ENCODE measurements at places on chromosomes 7 and 10. TPM values are rescaled to one million over a fixed set of nuclear protein-coding genes. Genes with fewer than 3 reads are reported as not detected.
A peak's percentile ranks its signal among the peaks of the same experiment; 100 is the strongest.

- DNase-seq = no peak
- H3K36me3 ChIP-seq = no peaks in the 10 kb centered on the region
- no peaks in the 10 kb centered on the region for H3K27me3 ChIP-seq
Observed at GRCh38 chr7:66105263-66105748, 9.3 kb upstream of the CRCP start.

Gene ADGRA1
- 0.17 TPM for total RNA-seq

GRCh38 chr10:30374353-30374752, 25.3 kb upstream of the MTPAP start:
- H3K36me3 ChIP-seq = no peaks in the 10 kb centered on the region
- H3K4me3 ChIP-seq = no peak overlapping the region
- peaks cover 2% of the 10 kb centered on the region for H3K4me1 ChIP-seq
- no peaks in the 10 kb centered on the region for H3K27me3 ChIP-seq
- no peak overlapping the region for H3K27ac ChIP-seq
- DNase-seq = peak; percentile 61

Gene RBP4
- 0.31 TPM for total RNA-seq

Gene CTAGE6
- 0.13 TPM for total RNA-seq

- no peak overlapping the region for H3K4me3 ChIP-seq
- no peaks in the 10 kb centered on the region for H3K27me3 ChIP-seq
Observed at GRCh38 chr7:108016841-108017775, 14.1 kb upstream of the LAMB1 start.

Gene UTF1
- 21.7 TPM for total RNA-seq

- no peak overlapping the region for H3K27ac ChIP-seq
- H3K27me3 ChIP-seq = no peaks in the 10 kb centered on the region
- no peak for DNase-seq
- H3K36me3 ChIP-seq = no peaks in the 10 kb centered on the region
- H3K4me1 ChIP-seq = peaks cover 2% of the 10 kb centered on the region
- H3K4me3 ChIP-seq = no peak overlapping the region
Observed at GRCh38 chr10:70379581-70380176, 2.7 kb downstream of the LRRC20 start.

- H3K27ac ChIP-seq = no peak overlapping the region
- peak overlapping the region; percentile 45 for H3K4me3 ChIP-seq
- H3K36me3 ChIP-seq = no peaks in the 10 kb centered on the region
- no peak for DNase-seq
Observed at GRCh38 chr7:116672596-116673456, 830 bp downstream of the MET start.

Gene SUN3
- total RNA-seq = not detected

Gene TMEM213
- not detected for total RNA-seq

DNA sequence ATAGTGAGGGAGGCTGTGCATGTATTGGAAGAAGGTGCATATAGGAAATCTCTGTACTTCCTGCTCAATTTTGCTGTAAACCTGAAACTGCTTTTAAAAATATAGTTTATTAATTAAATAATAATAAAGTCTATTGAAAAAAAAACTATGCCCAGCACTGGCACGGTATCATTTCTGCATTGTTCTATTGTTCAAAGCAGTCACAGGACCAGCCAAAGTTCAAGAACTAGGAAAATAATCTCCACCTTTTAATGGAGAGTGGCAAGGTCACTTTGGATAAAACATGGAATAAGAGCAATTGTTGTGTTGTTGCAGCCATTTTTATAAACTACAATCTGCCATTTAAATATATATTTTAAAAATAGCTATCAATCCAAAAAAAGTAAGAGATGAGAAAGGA, 24.7 kb downstream of the ASAH2 start:
- H3K4me1 ChIP-seq = no peaks in the 10 kb centered on the region
- H3K36me3 ChIP-seq = no peaks in the 10 kb centered on the region
- no peaks in the 10 kb centered on the region for H3K27me3 ChIP-seq
- no peak overlapping the region for H3K27ac ChIP-seq

Gene PVRIG
- total RNA-seq = not detected

DNA sequence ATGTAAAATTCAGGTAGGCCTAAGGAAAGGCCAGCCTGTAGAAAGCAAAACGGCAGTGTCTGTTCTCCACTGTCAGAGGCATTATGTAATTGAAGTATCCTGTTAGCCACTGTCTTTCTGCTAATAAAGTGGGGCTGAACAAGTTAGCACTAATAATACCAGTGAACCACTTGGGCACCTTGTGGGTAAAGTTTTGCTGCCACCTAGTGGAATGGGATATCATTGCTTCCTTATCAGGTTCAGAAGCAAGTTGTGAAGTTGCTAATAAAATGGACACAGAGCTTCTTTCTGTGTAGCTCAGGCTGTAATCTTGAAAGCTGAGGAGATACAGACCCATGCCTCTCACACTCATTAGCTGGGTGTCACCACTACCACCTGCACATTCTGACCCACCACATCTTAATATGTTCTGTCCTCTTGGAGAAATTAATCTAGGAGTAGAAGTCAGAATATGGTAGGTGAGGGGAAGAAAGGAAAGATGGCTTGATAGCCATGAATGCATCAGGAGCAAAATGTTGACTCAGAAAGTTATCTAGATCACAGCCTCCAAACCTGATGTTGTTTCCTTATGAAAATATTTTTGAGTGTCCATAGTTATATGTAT, 175.1 kb downstream of the SEPTIN7 start:
- no peak for DNase-seq
- no peak overlapping the region for H3K27ac ChIP-seq
- H3K36me3 ChIP-seq = no peaks in the 10 kb centered on the region
- no peak overlapping the region for H3K4me3 ChIP-seq

DNA sequence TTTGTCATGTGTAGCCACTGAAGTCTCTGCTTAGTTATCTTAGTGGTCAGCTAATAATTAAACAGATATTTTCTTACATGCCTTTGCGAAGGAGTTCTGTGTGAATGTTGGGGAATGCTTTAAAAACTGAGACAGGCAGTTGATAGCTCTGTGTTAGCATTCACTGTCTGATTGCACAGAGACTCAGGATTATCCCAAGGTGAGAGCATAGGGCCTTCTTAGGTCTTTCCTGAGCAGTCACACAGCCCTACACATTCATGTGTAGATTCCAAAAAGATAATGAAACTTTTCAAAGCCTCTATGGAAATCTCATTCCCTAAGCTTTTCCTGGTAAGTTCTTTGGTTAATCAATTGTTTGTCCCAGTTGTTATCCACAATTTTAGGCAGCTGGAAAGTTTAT, 67.7 kb downstream of the CASD1 start:
- H3K36me3 ChIP-seq = no peaks in the 10 kb centered on the region
- no peaks in the 10 kb centered on the region for H3K4me1 ChIP-seq
- no peak overlapping the region for H3K4me3 ChIP-seq
- DNase-seq = no peak
- no peak overlapping the region for H3K27ac ChIP-seq
- H3K27me3 ChIP-seq = no peaks in the 10 kb centered on the region

DNA sequence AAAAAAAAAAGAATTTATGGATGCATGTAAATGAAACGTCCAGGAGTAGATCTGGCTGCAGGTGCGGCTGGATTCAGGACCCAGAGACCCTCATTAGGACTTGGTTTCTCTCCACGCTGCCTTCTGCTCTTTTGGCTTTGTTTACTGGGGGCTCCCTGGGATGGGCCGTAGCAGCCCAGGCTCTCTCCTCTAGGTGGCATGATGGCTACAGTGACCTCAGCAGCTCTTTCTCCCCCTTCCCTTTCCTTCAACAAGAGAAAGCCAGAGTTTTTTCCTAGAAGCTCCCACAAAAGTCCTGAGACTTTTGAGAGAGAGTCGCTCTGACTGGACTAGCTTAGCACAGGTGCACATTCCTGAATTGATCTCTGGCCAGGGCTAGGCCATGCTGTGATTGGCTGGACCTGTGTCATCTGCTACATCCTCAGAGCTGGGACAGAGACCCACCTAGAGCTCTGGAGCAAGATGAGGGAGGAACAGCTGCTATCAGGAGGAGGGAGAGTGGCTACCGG, 67.8 kb upstream of the PDCD4 start:
- H3K36me3 ChIP-seq = no peaks in the 10 kb centered on the region
- H3K4me3 ChIP-seq = no peak overlapping the region
- DNase-seq = peak; percentile 17
- H3K27me3 ChIP-seq = no peaks in the 10 kb centered on the region
- no peaks in the 10 kb centered on the region for H3K4me1 ChIP-seq
